Fibroblast of skin of left biceps (primary cell): ENCODE measurements at places on chromosomes 3 and 15.

GRCh38 chr15:47293466-47294162 lies 423.7 kb upstream of the SEMA6D start:
- peak; percentile 94 for DNase-seq

DNA sequence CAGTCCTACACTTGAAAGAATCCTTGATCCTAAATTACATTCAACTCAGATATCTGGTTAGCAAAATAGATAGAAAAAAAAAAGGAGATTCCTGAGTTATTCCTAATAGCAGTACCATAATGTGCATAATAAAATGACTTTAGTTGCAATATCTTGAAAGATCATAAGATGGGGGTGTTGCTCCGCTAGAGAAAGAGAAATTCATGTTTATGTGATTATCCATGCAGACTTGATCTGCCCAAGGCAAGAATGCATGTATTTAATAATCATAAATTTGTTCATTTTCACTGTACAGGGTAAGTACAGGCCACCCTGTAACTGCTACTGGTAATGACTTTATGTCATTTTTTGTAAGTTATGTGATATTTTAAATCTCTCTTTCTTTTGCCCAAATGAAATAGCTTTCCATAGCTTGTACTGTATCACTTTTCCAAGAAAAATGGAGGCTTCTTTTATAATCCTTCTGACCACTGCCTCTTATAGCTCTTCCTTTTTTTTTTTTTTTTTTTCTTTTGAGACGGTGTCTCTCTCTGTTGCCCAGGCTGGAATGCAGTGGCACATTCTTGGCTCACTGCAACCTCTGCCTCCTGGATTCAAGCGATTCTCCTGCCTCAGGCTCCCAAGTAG lies 84.6 kb downstream of the HCN4 start:
- DNase-seq, result no peak

- no peak for DNase-seq
Measured at GRCh38 chr3:71225951-71226564, 357.5 kb downstream of the FOXP1 start.

- DNase-seq, result no peak
Measured at GRCh38 chr3:177482048-177482691, 284.9 kb upstream of the TBL1XR1 start.

DNA sequence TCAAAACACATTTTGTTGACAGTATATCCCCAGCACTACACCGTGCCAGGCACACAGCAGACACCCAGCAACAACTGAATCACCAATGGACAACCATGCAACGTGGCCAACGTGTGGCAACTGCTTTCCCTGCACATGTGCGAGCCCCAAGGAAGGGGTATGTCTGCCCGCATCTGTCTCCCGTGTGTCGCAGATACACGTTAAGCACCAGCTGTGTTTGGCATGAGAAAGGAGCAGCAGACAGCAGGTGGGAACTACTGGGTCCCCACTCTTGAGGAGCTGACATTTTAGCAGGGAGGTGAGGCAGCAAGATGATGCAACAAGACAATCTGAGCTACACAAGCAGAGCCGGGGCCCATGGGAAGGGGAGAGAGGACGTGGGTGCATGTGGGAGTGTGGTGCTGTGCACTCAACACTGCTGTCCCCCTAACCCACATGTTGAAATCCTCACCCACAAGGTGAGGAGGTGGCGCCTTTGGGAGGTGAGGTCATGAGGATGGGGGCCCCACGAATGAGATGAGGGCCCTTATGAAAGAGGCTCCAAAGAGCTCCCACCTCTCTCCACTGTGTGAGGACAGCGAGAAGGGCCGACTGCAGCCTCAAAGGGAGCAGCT lies 56.2 kb downstream of the ROPN1B start:
- DNase-seq, result no peak

GRCh38 chr3:10555263-10555662 lies 49.9 kb upstream of the ATP2B2 start:
- no peak for DNase-seq

DNA sequence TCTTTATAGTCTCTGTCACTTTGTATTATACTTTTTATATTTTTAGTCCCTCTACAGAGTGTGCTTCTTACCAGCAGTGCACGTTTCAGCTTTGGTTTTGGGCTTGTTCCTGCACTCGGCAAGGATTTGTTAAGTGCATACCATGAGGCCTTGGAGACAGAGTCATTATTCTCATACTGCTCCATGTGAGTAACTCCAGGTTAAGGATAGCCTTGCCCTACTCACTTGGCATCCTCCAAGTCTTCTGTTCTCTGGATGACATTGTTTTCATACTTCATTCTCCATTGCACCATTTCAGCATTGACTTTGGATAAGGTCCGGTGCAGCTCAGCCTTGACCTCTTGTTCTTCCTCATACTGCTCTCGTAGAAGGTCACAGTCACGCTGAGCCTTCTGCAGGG lies 96.4 kb downstream of the MYH15 start:
- DNase-seq, result no peak

GRCh38 chr15:79475306-79475705 lies 43.2 kb downstream of the MINAR1 start:
- DNase-seq, result peak; percentile 21

DNA sequence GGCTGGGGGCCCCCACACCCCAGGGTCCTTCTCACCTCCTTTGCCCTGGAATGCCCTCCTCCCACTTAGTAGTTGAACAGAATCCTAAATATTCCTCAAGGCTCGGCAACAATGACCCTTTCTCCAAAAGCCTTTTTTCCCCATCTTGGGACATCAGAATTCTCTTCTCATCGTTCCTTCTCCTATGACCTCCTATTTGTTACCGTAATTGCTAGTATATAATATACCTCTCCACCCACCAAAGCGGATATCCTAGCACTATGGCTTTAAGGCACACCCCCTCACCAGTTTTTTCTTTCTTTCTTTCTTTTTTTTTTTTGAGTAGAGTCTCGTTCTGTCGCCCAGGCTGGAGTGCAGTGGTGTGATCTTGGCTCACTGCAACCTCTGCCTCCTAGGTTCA lies 16.8 kb downstream of the HDAC11 start:
- DNase-seq, result no peak

GRCh38 chr3:42216931-42217333 lies 49.1 kb downstream of the CCK start:
- no peak for DNase-seq

DNA sequence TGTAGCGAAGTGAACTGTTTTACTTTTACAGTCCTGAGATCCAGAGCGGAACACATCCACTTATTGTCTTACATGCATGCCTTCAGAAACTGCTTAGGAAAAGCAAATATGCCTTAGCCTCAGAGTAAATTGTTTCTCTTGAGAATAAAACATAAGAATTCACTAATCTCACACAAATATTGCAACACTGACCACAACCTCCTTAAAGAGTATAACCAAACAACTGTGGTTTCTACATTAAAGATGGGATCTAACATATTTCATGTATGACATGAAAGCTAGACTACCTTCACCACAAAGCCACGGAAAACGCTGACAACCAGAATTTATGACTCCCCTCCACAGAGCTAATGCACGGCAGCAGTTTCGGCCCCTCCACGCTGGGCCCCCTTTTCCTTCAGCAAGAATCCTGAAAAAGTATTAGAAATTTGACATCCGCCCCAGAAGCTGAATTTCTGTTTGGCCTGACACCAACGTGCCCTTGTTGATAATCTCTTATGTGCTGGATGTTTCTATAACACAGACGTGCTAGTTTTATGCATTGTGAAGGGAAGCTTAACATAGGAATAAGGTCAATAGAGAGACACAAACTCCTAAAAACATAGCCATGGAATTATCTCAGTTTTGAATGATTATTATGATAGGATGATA lies 84.6 kb downstream of the GREM1 start:
- DNase-seq, result peak; percentile 95

- no peak for DNase-seq
Measured at GRCh38 chr3:17444865-17445264, 297.6 kb downstream of the TBC1D5 start.

DNA sequence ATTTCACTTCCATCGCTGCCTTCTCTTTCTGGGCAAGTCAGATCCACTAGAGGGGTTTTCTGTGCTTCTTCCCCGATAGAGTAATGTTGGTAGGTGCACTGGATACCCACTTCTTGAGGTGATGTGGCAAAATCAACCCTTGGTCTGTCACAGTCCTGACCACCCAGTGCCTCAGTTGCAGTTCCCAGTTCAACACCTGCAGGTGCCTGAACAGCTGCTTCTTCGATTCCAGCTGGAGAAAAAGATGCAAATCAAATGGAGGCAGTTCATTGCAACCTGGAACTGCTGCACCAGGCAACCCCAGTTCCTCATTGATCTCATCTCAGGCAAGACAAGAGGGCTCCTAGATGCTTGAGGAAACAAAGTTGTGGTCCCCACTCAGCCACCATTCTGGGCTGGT lies 186.6 kb downstream of the UBE2E2 start:
- DNase-seq, result no peak

DNA sequence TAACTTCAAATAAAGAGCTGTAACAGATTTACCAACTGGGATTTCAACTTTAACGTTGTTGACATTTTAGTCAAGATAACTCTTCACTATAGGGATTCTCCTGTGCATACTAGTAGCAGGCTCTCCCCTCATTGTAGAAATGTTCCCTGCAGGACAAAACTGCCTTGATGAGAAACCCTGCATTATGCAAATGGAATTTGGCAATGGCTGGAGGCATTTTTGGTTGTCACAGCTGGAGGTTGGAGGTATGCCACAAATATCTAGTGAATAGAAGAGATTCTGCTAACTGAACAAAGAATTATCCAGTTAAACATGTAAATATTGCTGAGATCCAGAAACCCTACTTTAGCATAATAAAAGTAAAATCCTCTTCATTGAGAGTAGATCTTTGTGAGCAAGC lies 928.8 kb upstream of the ALCAM start:
- DNase-seq, result peak; percentile 66

- no peak for DNase-seq
Measured at GRCh38 chr15:67082007-67082536, 16.7 kb downstream of the SMAD3 start.

- no peak for DNase-seq
Measured at GRCh38 chr3:138681463-138682220, 73.1 kb downstream of the FAIM start.

DNA sequence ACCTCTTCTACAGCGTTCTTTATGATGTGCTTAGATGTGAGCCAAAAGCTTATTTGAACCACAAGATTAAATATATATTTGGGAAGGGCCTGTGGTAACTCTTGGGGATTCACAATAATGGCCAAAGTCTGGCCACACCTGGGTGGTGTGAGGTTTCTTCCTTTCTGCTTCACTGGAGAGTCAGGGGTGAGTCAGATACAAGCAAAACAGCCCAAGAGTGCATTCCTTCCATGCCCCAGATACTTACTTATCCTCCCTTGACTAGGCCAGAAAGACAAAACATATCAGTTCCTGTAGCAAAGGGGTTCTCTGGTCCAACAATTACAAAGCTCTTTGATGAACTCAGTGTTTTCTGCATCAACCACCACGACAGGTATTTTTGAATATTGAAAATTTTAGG lies 941 bp downstream of the ZBED2 start:
- DNase-seq, result peak; percentile 17

DNA sequence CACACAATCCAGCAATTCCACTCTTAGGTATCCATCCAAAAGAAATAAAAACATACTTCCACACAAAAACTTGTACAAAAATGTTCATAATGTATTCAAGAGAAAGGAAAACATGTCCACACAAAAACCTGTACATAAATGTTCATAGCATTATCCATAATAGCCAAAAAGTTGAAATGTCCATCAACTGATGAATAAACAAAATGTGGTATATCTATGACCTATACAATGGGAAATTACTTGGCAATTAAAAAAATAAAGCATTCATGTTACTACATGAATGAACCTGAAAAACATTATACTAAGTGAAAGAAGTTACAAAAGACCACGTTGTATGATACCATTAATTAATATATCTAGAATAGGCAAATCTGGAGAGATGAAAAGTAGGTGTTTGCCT lies 17.9 kb downstream of the FRMD5 start:
- no peak for DNase-seq

- DNase-seq, result no peak
Measured at GRCh38 chr3:36379872-36380220, 458 bp upstream of the STAC start.

DNA sequence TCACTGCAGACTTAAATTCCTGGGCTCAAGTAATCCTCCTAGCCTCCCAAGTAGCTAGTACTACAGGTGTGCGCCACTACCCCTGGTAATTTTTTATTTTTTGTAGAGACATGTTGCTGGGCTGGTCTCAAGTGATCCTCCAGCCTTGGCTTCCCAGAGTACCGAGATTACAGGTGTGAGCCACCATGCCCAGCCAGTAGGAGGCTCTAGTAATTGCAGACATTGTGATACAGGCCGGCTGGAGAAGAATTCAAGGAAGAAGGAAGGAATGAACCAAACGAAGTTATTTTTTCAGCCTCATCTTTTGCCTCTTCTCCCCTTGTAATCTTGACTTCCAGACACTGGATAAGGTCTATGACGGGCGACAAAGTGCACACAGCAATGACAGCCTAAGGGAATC lies 3.2 kb upstream of the PPP4R2 start:
- DNase-seq, result no peak

GRCh38 chr15:49154359-49154758 lies 1.0 kb downstream of the COPS2 start:
- DNase-seq, result no peak

DNA sequence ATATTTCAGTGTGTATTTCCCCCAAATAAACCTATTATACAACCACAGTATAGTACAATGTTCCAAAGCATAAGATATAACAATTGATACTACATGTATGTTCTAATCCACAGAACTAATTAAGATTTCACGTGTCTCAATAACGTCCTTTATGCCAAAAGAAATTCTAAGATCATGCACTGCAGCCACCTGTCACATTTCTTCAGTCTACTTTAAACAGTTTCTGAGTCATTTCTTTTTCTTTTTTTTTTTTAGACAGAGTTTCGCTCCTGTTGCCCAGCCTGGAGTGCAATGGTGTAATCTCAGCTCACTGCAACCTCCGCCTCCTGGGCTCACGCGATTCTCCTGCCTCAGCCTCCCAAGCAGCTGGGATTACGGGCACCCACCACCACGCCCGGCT lies 190.2 kb downstream of the STAG1 start:
- DNase-seq, result no peak

DNA sequence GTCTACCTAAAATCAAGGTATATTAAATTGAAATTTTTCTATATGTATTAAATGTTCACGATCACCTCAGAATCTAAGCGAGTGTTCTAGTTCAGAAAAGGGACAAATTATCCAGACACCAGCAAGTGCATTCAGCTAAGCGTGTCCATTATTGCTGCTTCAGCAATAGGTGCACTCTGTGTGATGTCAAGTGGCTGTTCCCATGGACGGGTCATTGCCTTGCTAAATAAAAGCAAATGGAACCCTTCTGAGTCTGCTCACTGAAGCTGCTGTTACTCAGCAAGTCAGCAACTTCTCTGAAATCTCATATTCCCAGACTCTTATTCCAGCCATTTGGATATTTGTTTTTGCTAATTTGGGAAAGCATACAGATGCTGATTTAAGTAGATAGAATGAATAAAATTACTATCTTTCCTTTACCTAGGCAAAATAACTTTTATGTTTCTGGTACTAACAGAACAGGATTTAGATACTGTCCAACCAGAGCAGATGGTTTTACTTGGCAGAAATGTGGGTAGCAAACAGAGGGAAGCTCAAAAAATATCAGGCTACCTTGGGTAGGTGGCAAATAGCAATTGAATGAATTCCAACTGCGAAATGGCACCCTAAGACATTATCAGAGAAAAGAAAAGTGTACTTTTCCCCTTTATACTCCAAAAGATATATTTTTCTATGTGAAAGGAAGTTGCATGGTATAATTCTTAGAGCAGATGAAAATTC lies 407.0 kb downstream of the GAP43 start:
- no peak for DNase-seq
